ENCODE measurements at places on chromosomes 7 and 10. TPM values are rescaled to one million over a fixed set of nuclear protein-coding genes. Genes with fewer than 3 reads are reported as not detected.

GPR15LG gene
- not detected for total RNA-seq

PKD2L1 gene
- not detected for total RNA-seq

SPAG6 gene
- not detected for total RNA-seq

MSMB gene
- not detected for total RNA-seq

DNA sequence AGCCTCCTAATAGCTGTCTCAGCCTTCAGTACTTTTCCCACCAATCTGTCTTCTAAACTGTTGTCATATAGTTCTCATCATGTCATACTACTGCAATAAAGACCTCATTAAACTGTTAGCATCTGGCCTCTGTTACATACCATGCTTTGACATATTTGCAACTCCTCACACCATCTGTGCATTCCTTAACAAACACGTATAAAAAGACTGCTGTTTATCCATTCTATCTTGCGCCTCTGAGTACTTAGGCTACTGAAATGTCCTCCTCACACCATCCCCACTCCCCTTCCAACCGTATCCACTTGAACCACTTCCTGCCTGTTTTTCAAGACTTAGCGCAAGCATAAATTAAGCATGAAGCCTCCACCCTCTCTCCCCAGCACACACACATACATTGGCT is 41.6 kb downstream of the SLC16A9 start:
- no peak for DNase-seq

- no peak for DNase-seq
Measured at GRCh38 chr7:130095812-130096211, 25.5 kb downstream of the KLHDC10 start.

- no peak for DNase-seq
Measured at GRCh38 chr7:22176791-22177412, 180.1 kb downstream of the RAPGEF5 start.

- DNase-seq: no peak
Measured at GRCh38 chr7:41199136-41199535, 503.8 kb downstream of the INHBA start.

DNA sequence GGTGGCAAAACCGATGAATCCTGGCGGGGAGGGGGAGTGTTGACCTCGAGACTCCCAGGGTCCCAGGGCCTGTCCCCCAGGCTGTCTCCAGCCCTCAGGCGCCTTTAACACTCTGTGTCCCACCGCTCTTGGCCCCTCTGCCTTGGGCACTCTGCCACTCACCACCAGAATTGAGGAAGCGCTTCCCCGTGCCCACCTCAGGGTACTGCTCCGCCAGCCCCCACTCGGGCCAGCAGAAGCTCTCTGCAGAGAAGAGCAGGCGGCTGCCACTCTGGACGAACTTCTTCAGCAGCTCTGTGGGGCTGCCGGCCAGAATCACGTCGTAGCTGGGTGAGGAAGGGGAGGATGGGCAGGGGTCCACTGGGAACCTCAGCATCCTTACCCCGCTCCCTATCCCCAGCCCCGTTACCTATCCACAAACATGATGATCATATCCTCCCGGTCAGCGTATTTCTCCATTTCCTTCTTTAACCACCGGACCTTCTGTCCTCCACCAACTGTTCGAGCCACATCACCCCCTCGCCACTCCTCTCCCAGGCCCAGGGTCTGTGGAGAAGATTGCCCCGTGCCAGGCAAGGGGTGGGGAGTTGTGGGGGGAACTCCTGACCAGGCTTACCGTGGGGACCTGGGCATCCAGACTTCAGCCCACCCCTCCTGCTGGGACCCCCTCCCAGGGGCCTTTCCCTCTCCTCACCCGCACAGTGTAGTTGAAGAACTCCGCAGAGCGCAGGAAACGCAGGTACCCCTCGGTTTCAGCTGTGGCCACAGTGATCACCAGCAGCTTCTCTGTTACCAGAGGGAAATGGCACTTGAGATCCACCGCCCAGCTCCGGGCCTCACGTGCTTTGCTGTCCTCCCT is 1.2 kb downstream of the PLOD3 start:
- DNase-seq: no peak

GRCh38 chr10:12660812-12661211 is 311.5 kb downstream of the CAMK1D start:
- no peak for DNase-seq

- no peak for DNase-seq
Measured at GRCh38 chr10:11272915-11273389, 255.3 kb downstream of the CELF2 start.

DNA sequence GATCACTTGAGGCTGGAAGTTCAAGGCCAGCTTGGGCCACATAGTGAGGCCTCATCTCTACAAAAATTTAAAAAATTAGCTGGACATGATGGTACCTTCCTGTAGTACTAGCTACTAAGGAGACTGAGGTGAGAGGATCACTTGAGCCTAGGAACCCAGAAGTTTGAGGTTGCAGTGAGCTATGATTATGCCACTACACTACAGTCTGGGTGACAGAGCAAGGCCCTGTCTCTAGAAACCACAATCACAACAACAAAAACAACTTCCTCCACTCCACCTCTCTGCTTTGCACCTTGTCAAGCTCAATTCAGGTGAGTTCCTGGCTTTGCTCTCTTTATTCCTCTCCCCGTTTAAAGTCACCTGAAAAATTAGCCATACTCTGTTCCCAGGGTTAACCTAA is 8.3 kb upstream of the CAPZA2 start:
- no peak for DNase-seq

GRCh38 chr10:102433619-102434046 is 1.3 kb upstream of the CUEDC2 start:
- DNase-seq: no peak
